Peyer's patch (tissue), 4 donors: ENCODE measurements at places on chromosomes 1 and 21.

- DNase-seq: no peak
Observed at GRCh38 chr1:33683913-33684312, 180.0 kb upstream of the HMGB4 start.

GRCh38 chr1:64490213-64490818 is 20.4 kb downstream of the CACHD1 start:
- DNase-seq: no peak

GRCh38 chr1:71919811-71920509 is 362.4 kb downstream of the NEGR1 start:
- no peak for DNase-seq

DNA sequence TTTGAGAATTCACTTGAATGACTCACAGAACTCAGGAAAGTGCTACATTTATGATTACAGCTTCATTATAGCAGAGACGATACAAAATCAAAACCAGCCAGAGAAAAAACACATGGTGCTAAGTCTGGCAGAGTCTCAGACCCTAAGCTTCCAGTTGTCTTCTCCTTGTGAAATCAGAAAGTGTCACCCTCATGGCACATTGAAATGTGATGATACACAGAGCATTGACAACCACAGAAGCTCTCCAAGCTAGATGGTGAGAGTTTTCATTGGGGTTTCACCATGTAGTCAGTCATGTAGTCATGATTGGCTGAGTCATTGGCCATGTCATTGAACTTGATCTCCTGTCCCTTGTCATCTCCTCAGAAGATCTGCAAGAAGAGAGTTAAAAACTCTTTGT is 526.6 kb downstream of the MRPL39 start:
- no peak for DNase-seq

GRCh38 chr1:246151796-246152434 is 355.2 kb downstream of the SMYD3 start:
- no peak for DNase-seq

GRCh38 chr1:15951341-15952153 is 24.4 kb downstream of the ZBTB17 start:
- DNase-seq: no peak

DNA sequence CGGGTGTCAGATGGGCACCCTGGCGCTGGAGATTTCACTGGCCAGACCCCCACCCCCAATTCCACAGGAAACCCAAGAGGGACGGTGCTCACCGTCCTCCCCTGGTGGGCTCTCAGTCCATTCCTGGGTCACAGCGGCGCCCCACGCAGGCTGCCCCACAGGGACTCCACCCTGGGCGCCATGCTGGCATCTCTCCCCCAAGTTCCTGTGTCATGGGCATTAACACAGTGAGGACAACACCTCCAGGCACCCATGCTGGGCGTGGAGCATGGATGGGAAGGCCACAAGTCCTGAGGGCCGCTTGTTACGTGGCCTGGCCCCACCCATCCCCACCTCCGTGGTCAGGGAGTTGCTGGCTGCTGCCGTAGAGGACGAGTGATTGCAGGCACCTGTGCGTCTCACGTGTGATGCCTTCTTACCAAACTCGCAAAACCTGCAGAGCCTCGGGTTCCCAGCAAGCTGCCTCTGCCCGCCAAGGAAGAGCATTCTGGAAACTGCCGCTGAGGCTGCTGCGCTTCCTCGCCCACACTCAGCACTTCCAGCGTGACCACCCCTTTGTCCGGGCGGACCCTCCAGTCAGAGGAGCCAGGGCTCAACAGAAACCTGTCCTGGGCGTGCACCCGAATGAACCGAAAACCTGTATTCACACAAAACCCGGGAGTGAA is 60.3 kb downstream of the SLX9 start:
- DNase-seq: no peak

DNA sequence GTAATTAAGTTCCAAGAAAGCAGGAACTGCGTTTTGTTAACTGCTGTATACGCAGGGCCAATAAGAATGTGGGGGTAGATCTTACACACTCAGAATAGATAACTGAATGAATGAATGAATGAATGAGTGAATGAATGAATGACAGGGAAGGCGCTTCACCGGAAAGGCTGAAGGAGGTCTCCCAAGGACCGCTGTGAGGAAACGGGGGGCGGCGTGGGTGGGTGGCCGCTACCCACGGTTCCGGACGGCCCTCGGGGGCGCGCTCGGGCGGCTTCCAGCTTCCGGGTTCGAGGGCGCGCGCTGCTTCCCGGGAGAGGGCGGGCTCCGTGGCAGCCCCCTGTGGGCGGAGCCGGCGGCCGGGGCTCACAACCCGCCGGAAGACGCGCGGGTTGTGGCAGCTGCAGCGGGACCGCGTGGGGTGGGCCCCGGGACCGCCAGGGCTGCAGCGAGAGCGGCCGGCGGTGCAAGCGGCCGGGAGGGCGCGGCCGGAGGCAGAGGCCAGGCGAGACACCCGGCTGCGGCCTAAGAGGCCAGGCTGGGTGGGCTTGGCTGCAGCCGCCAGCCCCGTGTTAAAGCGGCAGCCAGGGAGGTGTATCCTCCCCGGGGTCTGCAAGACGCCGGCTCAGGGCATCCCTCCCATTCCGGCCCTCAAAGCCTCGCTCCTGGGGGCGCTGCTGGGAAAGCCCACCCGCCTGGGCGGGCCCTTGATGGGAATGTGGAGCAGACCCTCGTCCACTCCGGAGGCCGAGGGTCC is at the start of gene ZFP69:
Gene ZFP69 (plus strand): TSS at position 367 of the 754 bp plus-strand sequence. CDS start 2,072 bp downstream, outside the sequence.
- peak; percentile 79 for DNase-seq

DNA sequence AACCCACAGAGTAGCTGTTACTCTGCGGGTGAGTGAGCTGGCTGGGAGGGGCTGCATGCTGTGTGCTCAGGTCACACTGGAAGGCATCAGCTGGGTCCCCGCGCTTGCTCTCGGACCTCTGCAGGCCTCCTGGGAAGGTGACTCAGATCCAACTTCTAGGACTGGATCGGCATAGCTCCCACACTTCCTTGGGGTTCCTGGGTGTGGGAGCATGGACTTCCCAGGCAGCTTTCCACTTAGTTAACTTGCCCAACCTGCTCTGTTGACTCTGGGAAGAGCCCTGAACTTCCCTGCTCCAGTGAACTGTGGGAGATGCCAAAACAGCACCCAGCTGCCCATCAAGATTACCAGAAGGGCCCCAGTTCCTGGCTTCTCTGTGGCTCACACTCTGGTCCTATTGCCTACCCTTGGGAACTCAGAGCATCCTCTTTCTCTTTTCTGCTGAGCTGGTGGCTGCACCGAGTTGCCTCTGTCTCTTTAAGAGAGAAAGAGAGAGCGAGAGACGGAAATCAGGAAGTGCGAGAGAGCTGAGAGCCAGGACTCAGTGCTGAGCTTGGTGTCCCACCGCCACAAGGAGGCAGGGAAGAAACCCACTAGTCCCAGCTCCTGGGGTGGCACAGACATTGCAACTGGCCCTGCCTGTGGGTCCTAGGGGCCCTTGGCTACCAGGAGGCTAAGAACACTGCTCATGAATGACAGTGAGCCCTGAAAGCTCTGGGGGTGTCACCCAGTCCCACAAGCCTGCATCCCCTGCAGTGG is at the start of gene IKBKE:
Gene IKBKE (plus strand): TSS at position 544 of the 759 bp plus-strand sequence. CDS start 2,752 bp downstream, outside the sequence.
- peak; percentile 84 for DNase-seq

DNA sequence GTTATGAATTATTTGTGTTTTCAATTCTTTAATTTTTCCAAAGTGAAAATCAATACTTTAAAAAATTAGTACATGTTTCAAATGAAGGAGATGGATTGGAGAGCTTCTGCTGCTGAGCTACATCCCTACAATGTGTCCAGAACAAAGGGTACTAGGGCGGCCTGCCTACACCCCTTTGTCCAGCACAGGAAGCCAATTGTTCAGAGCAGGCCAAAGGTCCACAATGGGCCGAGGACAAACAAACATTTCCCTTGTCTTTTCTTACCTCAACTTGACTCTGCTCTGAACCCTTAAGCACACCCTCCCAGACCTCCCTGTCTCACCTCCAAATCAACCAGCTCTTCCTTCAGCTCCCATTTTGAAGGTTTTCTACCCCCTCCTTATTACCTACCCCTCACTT is 39.4 kb upstream of the CAMK1G start:
- no peak for DNase-seq

- no peak for DNase-seq
Observed at GRCh38 chr1:201894343-201895119, 5.8 kb downstream of the SHISA4 start.

DNA sequence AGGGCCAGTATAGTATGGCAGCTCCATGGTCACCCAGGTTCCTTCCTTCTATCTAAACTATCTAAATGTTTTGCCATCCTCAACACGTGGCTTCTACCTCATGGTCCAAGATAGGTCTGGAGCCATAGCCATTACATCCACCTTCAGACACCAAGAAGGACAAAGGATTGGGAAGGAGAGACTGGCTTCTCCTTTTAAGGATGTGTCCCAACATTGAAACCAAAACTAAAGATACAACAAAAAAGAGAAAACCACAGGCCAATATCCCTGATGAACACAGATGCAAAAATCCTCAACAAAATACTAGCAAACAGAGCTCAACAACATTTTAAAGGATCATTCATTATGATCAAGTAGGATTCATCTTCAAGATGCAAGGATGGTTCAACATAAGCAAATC is 24.8 kb downstream of the HSD11B1 start:
- DNase-seq: no peak

GRCh38 chr1:161305867-161306519 is 3.8 kb downstream of the MPZ start:
- DNase-seq: peak; percentile 85

GRCh38 chr1:84078108-84078841 is 65.8 kb upstream of the PRKACB start:
- peak; percentile 65 for DNase-seq

GRCh38 chr1:177476676-177477075 is 305.9 kb downstream of the BRINP2 start:
- DNase-seq: no peak

- DNase-seq: no peak
Observed at GRCh38 chr1:223776075-223776814, 63.9 kb downstream of the CAPN2 start.

- no peak for DNase-seq
Observed at GRCh38 chr1:44664730-44665370, 9.4 kb downstream of the TMEM53 start.

DNA sequence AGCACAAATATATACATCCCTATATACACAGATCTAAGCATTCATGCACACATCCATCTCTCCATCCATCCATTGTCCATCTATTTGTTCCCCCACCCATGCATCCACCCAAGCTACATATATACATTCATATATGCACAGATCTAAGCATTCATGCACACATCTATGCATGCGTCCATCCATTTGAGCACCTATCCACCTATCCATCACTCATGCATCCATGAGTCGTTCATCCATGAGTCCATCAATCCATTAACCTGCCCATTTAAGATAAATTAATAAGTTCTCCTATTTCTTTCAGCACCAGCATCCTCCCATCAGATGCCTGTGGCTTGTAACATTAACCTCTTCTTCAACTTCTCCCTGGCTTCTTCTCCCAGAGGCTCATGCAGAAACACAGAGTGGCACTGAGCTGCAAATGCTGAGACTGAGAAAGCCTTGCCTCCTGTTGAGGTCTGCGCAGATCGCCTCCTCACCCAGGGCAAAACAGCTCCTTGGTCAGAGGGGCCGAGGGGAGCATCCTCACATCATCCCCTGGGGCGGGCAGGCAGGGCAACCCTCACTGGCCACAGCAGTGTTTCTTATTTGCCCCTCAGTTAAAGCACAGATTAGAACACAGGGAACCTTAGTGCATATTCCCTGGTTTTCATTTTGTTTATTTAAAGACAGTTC is 17.4 kb upstream of the PDE9A start:
- DNase-seq: no peak

DNA sequence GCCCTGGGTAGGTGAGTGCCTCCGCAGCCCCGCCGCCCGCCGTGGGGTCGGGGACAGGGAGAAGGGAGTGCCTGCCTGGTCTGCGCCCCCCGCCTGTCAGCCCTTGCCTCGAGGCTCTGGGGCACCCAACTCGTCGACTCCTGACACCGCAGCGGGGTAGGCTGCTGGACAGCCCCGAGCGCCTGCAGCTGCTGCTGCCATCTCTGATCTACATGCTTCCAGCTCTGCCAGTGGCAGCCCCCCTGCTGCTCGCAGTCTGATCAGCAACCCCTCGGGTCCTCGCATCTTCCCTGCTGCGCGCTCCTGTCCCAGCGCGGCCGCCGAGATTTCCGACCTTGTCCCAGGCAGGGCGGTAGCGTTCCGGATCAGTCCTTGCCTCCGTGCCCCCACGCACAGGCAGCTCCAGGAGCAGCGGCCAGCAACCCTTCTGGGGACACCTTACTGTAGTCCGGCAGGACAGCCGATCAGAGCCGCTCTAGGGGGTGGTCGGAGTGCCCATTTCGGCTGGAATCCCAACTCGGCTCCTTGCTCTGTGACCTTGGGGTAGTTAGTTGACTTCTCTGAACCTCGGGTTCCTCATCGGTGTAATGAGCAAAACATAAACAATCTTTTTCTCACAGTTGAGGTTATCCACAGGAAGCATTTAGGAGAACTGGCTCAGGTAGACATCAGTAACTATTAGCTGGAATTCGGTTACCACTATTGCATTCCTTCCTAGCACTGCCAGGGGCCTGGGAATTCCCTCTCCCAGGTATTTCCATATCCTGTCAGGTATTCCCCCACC is 540 bp downstream of the BCAN start:
- no peak for DNase-seq

GRCh38 chr1:36258960-36259344 is 34.7 kb downstream of the THRAP3 start:
- no peak for DNase-seq

GRCh38 chr1:235227414-235227813 is 66.4 kb upstream of the RBM34 start:
- no peak for DNase-seq

GRCh38 chr1:6688001-6688400 is 13.6 kb downstream of the DNAJC11 start:
- no peak for DNase-seq

DNA sequence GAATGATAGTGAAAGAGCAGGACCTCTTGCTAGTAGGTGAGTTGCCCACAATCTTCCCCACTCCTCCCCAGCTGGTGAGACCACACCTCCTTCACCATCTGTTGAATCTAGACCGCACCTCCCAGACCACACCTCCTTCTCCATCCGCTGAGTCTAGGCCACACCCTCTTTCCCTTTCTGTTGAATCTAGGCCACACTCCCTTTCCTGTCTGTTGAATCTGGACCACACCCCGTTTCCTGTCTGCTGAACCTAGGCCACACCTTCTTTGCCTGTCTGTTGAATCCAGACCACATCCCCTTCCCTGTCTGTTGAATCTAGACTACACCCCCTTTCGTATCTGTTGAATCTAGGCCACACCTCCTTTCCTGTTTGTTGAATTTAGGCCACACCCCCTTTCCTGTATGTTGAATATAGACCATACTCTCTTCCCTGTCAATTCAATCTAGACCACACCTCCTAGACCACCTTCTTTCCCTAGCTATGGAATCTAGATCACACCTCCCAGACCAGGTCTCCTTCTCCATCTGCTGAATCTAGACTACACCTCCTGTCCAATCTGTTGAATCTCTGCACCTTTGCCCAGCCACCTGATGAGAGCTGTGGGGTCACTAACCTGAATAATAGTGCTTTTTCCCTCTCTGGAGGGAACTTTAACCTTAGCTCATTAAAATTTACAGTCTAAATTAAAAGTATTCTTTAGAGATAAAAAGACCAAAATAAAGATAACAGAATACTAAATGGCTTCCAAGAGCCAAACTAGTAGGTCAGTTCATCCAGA is 116.3 kb downstream of the DAB1 start:
- peak; percentile 78 for DNase-seq
